Nephron progenitor cell (in vitro differentiated cells): ENCODE measurements at places on chromosomes 1 and 21.

DNA sequence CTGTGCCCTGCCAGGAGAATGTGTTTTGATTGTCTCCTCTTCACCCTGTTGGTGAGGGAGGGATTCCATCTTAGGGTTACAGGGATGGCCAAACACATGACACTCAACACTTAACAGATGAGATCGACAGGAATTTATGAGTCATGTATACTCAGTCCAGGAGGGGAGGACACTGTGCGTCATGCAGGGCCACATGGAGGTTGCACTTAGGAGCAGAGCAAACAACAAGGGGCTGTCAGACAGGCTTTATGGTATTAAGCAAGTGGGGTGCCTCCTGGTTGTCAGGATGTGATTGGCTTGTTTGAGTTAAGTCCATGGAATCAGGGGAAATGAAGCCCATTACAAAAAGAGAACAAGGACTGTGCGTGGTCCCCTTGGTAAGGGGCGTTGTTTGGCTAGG is 26.9 kb downstream of the EDARADD start:
- no peak for DNase-seq

GRCh38 chr1:33096363-33097005 is 15.5 kb downstream of the AZIN2 start:
- DNase-seq = no peak

GRCh38 chr1:111483166-111483565 is 9.4 kb downstream of the C1orf162 start:
- DNase-seq = no peak

DNA sequence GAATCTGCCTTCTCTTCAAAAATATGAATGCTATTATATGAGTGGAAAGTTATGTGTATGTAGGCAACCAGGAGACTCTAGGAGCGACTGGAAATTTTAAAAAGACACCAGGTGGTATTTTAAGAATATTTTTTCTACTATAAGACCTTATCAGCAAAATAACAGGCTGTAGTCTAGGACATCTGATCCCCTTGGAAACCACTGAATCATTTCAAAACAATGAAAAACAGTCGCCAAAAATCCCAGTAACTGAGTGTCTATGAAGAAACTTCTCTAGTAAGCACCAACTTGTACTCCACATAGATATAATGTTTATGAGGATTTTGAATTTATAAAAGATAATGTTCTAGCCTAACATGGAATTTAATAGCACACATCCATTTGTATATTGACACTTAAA is 358.5 kb downstream of the GPATCH2 start:
- DNase-seq = no peak

- peak; percentile 63 for DNase-seq
These were observed 69.0 kb downstream of the DHRS3 start for GRCh38 chr1:12548973-12549459.

DNA sequence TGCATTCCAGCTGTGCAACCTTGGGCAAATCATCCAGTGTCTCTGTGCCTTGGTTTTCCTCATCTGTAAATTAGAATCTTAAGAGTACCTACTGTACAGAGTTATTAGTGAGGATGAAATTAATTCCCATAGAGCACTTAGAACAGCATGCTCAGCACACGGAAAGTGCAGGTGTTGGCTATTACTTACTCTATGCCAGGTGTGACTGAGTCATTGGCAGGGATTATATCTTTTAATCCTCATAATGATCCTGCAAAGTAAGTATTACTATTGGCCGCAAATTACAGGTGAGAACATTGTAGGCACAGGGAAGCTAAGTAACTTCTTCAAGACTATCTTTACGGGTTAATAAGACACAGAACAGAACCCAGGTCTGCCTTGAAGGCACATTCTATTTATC is 6.3 kb upstream of the UBE2U start:
- DNase-seq = no peak

DNA sequence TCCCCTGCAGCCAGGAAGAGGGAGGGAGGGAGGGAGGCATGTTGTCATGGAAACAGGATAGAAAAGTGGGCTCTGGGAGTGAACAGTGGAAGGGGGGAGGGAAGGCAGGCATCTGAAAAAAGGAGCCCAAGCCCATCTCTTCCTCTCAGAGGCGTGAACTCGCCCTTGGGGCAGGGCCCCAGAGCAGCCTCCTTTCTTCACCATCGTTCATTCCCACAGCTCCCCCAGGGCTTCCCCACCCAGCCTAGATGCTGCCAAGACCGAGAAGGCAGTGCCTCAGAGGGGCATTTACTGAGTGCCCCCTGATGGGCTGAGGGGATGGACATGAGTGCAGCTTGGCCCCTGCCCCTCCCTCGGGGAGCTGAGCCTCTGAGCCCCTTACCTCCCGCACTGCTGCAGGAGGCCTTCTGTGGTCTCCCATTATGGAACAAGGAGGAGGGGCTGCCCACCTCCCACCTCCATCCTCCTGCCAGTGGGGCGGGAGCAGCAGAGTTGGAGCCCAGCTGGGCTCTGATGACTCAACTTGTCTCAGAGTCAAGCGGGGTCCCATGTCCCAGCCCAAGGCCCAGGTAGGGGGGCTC is 39.1 kb upstream of the KIF21B start:
- no peak for DNase-seq

- no peak for DNase-seq
These were observed 59.8 kb downstream of the XCL1 start for GRCh38 chr1:168636200-168636599.

- no peak for DNase-seq
These were observed 41.9 kb downstream of the SLC45A1 start for GRCh38 chr1:8359617-8360481.
